OCI-LY7 (cell line): ENCODE measurements at places on chromosomes 3 and 15.

DNA sequence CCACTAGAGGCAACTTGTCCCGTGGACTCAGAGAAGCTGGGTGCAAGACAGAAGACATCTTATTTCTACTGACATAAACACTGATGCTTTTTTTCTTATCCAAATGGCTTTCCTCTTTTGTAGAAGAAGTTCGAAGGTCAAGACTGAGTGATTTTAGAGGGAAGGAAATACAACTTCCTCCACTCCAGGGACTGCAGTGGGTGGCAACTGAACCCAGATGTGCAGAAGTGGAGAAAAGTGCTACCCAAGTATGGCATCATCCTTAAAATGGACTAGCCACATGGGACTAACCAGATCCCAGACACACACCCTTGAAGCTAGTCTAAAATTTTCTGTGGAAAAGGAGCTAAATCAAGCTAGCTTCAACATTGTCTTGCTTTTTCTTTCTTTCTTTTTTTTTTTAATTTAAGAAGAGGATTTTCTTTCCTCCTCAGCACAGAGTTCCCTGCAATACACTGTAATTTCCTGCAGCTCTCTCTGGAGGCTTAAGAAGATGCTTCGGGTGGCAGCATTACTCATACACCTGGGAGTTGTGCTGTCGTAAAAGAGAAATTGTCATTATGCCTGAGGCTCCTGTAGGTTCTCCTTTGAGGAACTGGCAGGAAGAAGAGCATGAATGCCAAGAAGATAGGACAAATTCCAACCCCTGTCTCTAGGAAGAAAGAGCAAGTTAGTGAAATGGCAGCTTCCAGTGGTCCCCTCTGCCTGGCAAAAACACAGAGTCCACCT, 3.8 kb upstream of the FRMD4B start:
- DNase-seq: no peak

GRCh38 chr3:299590-300301, 103.2 kb downstream of the CHL1 start:
- DNase-seq: no peak

GRCh38 chr3:58642846-58643245, 23.7 kb downstream of the FAM3D start:
- no peak for DNase-seq

GRCh38 chr3:75692061-75692460, 27.9 kb downstream of the FRG2C start:
- no peak for DNase-seq

DNA sequence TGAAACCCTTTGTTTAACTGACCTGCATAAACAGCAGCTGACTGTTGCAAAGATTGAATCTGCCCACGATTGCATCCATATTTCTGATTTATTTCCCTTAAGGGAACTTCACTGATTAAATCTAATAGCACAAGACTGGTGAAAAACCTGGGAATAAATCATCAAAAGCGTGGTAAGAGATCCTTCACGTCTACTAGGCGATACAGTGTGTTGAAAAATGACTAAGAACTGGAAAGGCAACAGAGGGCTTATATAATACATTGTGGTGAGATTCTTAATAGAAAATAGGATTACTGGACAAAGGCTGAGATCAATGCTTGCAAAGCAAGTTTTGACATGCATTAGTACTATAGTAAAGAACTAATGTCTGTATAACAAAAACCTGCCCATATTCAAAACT, 49.0 kb downstream of the POLQ start:
- no peak for DNase-seq

DNA sequence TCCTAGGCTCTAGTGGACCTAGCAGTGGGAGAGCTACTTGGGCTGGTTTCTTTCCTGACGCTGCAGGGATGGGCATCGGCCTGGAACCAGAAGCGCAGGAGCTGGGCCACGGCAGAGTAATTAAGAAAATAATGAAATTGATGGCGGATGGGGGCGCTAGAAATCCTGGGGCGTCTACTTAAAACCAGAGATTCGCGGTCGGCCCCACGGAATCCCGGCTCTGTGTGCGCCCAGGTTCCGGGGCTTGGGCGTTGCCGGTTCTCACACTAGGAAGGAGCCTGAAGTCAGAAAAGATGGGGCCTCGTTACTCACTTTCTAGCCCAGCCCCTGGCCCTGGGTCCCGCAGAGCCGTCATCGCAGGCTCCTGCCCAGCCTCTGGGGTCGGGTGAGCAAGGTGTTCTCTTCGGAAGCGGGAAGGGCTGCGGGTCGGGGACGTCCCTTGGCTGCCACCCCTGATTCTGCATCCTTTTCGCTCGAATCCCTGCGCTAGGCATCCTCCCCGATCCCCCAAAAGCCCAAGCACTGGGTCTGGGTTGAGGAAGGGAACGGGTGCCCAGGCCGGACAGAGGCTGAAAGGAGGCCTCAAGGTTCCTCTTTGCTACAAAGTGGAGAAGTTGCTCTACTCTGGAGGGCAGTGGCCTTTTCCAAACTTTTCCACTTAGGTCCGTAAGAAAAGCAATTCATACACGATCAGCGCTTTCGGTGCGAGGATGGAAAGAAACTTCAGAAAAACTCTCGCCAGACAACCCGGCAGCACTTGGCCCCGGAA, 6.1 kb downstream of the SOX14 start:
- no peak for DNase-seq

- DNase-seq: peak; percentile 70
Measured at GRCh38 chr3:182092662-182093262, 381.0 kb downstream of the SOX2 start.

DNA sequence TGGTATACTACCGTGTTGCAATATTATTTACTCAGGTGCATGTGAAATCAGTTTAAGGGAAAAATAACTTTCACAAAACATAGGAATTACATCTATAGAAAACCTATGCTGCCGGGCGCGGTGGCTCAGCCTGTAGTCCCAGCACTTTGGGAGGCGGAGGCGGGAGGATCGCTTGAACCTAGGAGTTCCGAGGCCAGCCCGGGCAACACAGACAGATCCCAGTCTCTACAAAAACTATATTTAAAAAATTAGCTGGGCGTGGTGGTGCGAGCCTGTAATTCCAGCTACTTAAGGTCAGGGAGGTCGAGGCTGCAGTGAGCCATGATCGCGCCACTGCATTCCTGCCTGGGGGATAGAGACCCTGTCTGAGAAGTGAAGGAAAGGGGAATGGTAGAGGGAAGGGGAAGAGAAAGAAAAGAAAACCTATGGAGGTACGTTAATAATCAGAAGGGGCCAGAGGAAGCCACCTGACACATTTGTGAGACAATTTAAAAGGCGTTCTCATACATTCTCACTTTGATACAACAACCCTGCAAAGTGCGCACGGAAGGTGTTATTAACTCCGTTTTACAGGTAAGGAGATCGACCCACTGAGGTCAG, 456 bp upstream of the TMEM62 start:
- DNase-seq: no peak

DNA sequence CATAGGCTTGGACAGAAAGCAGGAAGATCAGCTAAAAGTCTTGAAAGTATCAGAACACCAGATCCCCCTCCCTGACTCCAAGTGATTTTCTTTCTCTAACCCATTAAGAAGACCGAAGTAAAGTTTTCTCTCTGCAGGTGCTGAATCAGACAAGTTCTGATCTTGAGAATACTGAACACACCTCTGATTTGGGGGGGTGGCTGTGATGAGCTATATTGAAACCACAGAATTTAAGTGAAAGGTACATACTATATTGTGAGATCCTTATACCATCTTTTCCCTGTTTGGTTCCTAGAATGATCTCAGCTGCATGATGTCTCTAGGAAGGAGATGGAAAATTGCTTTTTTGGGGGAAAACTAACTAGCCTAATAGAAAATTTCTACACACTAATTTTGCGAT, 196.0 kb downstream of the DIPK2A start:
- no peak for DNase-seq

GRCh38 chr15:78680431-78681075, 39.5 kb upstream of the CHRNB4 start:
- DNase-seq: no peak

- DNase-seq: no peak
Measured at GRCh38 chr3:36172699-36173098, 207.6 kb upstream of the STAC start.

GRCh38 chr15:91253605-91254004, 153.5 kb downstream of the SV2B start:
- no peak for DNase-seq

GRCh38 chr15:101533371-101534140, 44.0 kb upstream of the PCSK6 start:
- DNase-seq: no peak

DNA sequence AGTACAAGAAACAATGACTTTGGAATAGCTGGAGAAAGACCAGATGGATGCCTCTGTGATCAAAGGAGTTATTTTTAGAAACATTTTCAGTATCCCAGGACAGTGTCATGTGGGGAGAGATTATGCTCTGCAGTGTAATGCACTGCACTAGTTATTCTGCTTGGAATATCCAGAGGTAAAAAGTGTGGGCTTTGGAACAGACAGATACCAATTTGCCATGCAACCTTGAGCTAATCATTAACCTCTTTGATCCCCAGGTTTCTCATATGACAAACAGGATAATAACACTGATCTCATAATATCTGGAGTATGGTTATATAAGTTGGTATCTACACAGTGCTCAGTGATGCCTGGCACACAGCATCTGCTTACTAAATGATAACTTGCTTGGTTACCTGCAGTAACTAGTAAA, 12.2 kb upstream of the SLC7A14 start:
- no peak for DNase-seq

- DNase-seq: peak; percentile 8
Measured at GRCh38 chr15:29800491-29801366, 21.5 kb downstream of the TJP1 start.

DNA sequence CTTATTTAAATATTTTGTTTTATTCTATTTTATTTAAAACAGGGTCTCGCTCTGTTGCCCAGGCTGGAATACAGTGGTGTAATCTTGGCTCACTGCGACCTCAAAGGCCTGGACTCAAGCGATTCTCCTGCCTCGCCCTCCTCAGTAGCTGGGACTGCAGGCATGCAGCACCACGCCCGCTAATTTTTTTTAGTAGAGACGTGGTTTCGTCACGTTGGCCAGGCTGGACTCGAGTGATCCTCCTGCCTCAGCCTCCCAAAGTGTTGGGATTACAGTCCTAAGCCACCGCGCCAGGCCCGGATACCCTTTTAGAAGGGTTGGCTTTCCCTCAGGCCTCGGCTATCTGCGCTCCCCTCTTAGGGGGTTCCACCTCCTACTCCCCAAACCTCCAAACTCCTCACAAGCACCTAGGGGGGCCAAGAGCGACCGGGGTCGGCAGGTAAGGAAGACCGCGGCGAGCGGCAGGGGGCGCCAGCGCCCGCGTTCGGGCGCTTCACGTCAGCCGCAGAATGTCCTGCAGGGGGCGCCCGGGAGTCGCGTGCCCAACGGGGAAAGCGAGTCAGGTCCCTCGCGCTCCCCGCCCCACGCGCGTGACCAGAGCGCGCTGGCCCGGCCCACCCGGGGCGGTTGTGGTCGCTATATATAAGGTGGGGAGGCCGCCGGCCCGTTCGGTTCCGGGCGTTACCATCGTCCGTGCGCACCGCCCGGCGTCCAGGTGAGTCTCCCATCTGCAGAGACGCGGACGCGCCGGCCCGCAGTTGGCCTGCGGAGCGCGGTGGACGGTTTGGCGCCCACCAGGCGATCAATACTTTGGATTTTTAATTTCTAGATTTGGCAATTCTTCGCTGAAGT, 51.8 kb upstream of the GATM start:
- peak; percentile 53 for DNase-seq

GRCh38 chr3:114666623-114667022, 372.8 kb downstream of the TIGIT start:
- DNase-seq: no peak

DNA sequence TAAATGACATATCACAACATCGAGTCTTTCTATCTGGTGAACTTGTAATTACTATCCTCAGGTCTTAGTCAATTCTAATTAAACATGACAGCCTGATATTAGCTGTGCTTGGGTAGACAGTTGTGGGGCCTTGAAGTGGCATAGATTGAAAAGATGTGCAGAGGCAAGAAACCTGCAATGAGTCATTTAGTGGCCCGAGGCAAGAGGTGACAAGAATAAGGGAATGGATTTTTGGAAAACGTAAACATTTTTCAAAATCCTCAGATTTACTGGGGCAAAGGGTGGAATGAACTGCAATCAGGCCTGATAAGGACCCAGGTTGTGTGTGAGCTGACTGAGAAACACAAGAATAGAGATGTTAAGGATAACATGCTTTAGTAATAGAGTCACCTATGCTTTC, 29.5 kb upstream of the ULK4 start:
- no peak for DNase-seq

- no peak for DNase-seq
Measured at GRCh38 chr3:139480585-139480984, 4.3 kb upstream of the RBP2 start.

DNA sequence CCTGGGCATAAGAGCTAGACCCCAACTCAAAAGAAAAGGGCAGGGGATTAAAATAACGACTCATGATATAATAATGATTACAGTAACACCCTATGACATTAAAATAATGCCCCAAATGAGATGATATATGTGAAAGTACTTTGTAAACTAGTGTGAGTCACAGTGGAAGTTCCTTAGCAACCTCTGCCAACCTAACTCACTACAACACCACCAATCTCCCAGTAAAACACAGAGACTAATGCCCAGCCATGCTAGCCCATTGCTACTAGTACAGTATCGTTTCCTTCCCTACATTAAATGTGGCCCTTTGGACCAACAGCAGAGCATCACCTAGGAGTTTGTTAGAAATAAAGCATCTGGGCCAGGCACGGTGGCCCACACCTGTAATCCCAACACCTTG, 11.2 kb upstream of the ADAMTS7 start:
- DNase-seq: no peak

- DNase-seq: no peak
Measured at GRCh38 chr3:71208211-71209095, 375.1 kb downstream of the FOXP1 start.

- no peak for DNase-seq
Measured at GRCh38 chr15:93144463-93145236, 55.6 kb upstream of the RGMA start.

DNA sequence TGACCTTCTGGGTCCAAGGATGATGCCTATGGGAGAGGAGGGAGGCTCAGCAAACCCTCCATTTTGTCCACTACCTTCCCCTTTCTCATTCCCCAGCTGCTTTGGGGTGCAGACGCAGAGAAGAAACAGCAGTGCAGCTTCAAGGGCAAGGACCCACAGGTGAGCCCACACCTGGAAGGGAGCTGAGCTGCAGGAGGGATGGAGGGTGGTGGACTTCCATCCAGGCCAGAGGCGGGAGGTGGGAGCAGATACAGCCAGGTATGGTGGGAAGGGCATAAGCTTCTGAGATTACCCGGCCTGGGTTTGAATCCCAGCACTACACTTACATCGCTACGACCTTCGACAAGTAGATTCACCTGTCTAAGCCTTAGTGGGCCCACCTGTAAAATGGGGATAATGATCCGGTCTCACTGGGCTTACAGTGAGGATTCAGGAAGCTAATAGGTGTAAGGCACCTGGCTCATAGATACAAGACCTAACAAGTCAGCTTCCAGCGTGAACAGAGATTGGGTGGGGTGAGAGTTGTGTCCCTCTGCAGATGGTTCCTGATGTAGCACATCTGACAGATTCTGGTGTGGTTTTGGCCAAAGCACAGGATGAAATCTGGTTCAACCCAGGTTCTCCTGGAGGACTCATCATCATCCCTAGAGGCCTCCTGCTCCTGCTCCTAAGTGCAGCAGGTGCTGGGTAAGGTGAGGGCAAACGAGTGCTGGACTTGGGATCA, 15.9 kb downstream of the CIB1 start:
- no peak for DNase-seq

- DNase-seq: no peak
Measured at GRCh38 chr3:105904678-105905284, 36.0 kb upstream of the CBLB start.
